ENCODE measurements at places on chromosomes 2 and 18. TPM values are rescaled to one million over a fixed set of nuclear protein-coding genes. Genes with fewer than 3 reads are reported as not detected.

DNA sequence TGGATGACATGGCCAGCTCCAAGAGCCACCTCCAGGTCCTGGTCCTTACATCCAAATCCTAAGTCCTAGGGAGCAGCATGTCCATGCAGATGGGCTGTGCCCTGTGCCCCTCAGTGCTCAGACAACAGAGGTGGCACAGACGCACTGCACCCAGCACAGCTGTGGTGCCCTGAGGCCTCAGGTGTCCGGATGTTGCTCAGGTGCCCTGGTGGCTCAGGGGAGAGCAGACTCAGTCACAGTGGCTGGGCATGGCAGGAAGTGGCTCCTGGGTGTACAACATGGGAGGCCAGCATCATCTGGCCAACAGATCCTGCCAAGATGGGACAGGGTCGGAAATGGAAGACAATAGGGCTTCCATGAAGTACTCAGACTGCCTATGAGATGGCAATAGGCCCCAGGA lies 50.1 kb downstream of the TIMM21 start:
- H3K36me3 ChIP-seq, result no peaks in the 10 kb centered on the region
- no peak overlapping the region for H3K4me3 ChIP-seq
- no peak overlapping the region for H3K27ac ChIP-seq
- DNase-seq, result no peak
- H3K4me1 ChIP-seq, result peaks cover 8% of the 10 kb centered on the region

GRCh38 chr18:67600181-67601180 lies 84.0 kb upstream of the DSEL start:
- H3K4me3 ChIP-seq, result no peak overlapping the region
- H3K27ac ChIP-seq, result no peak overlapping the region
- no peaks in the 10 kb centered on the region for H3K4me1 ChIP-seq
- DNase-seq, result no peak
- H3K36me3 ChIP-seq, result no peaks in the 10 kb centered on the region

DNA sequence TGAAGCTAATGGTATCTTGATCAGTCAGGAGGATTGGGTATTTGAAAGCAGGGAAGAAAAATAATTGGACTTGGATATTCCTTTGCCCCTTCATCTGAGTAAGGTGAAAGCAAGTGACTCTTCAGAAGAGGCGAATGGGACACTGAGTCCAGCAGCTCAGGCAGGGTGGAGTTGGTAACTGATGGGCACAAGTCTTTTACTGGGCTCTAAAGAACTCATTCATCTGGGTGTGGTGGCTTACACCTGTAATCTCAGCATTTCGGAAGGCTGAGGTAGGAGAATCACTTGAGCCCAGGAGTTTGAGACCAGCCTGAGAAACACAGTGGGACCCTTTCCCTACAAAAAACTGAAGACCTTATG lies 11.2 kb downstream of the CFLAR start:
- H3K4me1 ChIP-seq, result peaks cover 11% of the 10 kb centered on the region
- DNase-seq, result no peak
- H3K4me3 ChIP-seq, result no peak overlapping the region
- no peak overlapping the region for H3K27ac ChIP-seq

- H3K27me3 ChIP-seq, result no peaks in the 10 kb centered on the region
- H3K4me1 ChIP-seq, result no peaks in the 10 kb centered on the region
- no peaks in the 10 kb centered on the region for H3K36me3 ChIP-seq
- no peak overlapping the region for H3K4me3 ChIP-seq
- no peak for DNase-seq
Observed at GRCh38 chr2:149744865-149745264, 157.3 kb upstream of the MMADHC start.

The REEP1 gene
- 0.93 TPM for total RNA-seq

The DNAJC5G gene
- total RNA-seq, result not detected

DNA sequence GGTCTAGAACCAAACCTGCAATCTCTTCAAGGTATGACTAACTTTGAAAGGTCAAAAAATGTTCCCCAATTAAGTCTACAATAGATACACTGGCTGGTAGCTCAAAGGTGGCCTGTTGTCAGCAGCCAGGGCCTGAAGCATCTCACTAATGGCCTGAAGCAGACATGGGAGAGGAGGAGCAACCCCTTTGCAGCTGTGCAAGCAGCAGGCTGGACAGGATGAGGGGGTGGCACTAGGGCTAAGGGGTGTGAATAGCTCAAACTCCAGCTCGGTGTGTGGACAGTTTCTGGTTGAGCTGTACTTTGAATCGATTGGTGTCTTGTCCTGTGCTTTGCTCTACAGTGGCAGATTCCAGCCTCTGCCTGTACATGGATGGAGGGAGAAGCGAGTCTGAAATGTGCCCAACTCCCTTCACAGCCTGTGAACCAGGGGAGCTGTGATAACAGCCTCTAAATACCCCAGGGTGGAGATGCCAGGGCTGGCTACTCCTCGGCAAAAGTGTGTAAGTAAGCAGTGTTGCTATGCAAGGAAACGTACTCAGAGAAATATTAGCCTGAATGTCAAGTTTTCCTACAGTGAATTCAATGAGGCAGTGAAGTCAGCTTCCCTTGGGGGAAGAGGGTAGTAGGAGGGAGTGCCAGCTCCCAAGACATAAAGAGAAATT lies 34.7 kb upstream of the DTNB start:
- no peak overlapping the region for H3K27ac ChIP-seq
- no peaks in the 10 kb centered on the region for H3K27me3 ChIP-seq
- DNase-seq, result no peak
- no peaks in the 10 kb centered on the region for H3K36me3 ChIP-seq

The QPCT gene
- total RNA-seq, result 0.19 TPM

The DSG4 gene
- total RNA-seq, result not detected

The FBXO48 gene
- total RNA-seq, result 2.9 TPM

GRCh38 chr2:165584126-165584654 lies 114.7 kb downstream of the CSRNP3 start:
- H3K27me3 ChIP-seq, result no peaks in the 10 kb centered on the region
- no peak overlapping the region for H3K27ac ChIP-seq
- H3K36me3 ChIP-seq, result no peaks in the 10 kb centered on the region
- H3K4me3 ChIP-seq, result no peak overlapping the region
- DNase-seq, result no peak

The IL36B gene
- not detected for total RNA-seq

The IL37 gene
- total RNA-seq, result not detected

The MAP4K4 gene
- 91.9 TPM for total RNA-seq

The TMEM247 gene
- total RNA-seq, result not detected

All from neural progenitor cell (in vitro differentiated cells).